Fibroblast of skin of abdomen (primary cell): ENCODE measurements at places on chromosomes 2 and 18.
A peak's percentile ranks its signal among the peaks of the same experiment; 100 is the strongest.

- no peak for DNase-seq
Observed at GRCh38 chr2:168171059-168171762, 76.2 kb downstream of the STK39 start.

- DNase-seq: no peak
Observed at GRCh38 chr2:218263817-218264641, 3.2 kb downstream of the GPBAR1 start.

DNA sequence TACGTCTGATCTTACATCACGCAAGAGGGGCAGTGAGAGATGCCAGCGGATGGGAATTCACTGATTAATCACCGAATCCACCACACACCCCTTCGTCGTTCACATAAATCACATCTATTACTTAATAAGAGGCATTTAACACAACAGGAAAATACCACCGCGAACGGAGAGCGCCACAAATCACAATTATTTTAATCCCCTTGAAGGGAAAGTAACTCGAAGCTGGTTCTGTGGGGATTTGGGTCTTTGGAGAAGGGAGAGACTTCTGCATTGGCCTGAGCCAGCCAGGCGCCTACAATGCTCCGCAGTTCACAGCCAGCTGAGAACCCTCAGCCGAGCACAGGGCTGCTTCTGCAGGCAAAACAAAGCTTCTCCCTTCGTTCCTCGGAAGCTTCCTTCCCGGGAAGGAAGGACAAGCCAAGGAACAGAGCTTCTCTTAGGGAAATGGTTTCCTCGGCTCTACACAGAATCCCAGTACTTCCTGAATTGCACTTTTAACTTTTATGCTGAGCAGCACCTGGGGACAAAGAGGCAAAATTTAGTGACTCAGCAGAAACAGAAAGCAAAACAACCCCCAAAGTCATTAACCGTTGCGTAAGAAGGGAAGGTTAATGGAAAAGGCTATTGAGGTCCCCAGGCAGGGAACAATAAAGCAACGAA lies at the start of gene LRP1B:
TSS of gene LRP1B (minus strand) at position 7 of the 660 bp plus-strand sequence. CDS start 287 bp downstream, outside the sequence.
- peak; percentile 50 for DNase-seq

DNA sequence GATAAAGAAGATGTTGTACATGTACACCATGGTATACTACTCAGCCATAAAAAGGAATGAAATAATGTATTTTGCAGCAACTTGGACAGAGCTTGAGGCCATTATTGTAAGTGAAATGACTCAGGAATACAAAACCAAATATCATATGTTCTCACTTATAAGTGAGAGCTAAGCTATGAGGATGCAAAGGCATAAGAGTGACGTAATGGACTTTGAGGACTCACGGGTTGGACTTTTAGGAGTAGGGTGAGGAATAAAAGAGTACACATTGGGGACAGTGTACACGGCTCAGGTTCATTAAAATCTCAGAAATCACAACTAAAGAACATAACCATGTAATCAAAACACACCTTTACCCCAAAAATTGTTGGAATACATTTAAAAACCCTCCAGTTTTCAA lies 206.4 kb downstream of the RIT2 start:
- no peak for DNase-seq

DNA sequence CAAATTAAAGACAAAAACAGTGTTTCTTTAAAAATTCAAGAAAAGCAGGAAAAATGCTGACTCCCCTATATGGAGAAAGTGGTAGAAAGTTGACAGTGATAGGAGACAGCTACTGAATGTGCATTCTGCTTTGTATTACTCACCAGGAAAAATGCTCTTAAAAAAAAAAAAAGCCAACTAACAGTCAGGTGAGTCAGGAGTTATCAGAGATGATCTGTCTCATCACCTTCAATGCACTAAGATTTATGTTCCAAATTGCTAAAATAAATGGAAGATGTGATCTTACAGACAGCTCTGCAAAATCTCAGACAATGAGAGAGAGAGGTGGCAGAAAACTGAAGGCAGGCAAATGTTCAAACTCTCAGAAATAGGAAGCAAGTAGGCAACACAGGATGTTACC lies 47.6 kb upstream of the ZNF521 start:
- peak; percentile 85 for DNase-seq

DNA sequence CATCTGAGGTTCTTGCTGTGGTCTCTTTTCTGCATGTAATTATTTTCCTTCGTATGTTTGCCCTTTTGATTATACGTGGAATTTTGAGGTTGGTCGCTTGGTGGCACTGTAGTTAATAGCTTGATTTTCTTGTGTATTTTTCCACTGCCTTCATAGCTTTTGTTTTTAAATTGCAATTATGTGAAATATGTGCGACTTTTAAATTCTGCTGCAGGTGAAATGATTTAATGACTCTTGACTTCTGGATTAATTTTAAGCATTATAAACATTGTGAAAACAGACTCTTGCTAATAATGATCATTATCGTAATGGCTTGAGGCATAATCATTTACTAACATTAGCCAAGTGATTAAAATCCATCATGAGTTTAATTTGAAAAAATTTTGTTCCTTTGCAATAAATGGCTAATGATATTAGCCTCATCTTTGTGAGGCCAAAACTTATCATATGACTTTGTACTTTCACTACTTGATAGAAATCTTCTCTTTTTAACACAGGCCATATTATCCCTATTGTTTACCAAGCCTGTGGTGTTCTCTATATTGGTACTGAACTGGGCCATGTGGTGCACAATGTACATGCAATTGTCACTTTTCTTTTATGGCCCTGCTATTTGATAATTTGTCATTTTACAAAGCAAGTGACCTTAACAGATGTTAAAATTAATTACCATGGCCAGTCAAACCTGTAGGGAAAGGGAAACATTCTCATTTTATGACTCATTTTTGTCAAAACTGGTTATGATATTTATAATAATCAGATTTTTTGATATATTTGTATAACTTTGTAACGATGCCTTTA lies 62.8 kb upstream of the NEUROD1 start:
- DNase-seq: peak; percentile 53

GRCh38 chr2:182316950-182317349 lies 109.9 kb downstream of the PDE1A start:
- DNase-seq: no peak

DNA sequence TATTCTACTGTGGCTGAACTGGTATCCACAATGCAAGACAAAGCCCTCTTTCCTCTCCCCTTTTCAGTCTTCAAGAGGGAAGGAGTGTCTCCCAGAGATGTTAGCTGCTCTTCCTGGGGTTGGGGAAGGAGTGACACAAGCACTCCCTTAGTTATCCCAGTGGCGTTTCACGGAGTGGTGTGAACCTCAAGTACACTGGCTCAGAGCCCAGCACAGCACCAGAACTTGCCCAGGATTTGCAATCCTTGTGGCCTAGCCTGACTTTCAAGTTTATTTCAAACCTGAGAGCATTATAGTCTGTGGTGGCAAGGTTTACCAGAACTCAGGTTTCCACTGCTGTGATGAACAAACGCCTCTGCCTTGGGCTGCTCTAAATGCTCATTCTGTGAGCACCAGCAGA lies 162.5 kb downstream of the CCDC102B start:
- no peak for DNase-seq

DNA sequence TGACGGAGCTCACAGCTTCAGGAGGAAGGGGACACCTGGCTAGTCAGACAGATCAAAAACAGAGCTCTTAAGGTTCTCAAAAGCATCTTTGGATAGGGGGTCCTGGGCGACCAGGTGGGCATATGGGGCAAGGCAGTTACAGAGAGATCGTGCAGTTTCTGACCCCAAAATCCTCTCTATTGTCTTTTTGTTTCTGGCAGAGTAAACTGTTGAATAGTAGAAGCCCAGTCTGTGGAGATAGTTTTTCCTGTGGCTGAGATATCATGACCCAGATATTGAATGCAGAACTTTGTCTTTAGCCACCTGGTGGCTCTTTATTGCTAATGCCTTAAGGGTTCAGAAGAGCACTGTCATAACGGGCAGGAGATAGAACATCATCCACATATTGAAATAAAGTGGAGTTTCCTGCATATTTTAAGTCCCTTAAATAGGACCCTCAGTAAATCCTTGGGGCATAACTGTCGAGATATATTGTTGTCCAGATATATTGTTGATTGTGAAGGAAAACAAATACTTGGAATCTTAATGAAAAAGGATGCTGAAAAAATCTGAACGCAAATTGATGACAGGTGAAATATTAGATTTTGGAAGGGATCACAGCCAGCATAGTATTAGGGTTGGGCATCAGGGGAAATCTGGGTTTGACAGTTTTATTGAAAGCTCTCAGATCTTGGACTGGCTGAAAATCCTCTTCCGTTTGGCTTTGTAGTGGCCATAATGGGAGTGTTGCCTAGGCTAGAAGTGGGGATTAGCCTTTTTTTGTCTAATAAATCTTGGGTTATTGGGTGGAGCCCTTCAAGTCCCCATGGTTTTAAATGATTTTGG lies 14.1 kb upstream of the ZDBF2 start:
- DNase-seq: peak; percentile 28

DNA sequence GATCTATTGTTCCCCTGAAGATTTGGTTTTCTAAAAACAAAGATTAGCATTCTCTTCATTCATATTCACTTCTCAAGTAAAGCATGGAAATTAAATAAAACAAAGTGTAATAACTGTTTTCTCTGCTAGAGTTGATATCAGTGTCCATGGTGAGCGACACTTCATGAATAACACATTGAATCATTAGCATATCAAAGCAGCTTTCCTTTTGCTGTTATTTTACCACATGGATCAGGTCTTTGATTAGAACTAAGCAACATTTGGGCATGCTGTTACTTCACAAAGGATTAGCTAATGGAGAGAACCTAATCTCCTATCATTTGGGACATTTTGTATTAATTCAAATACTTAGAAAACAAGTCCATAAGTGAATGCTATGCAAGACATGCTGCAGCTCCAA lies 368.8 kb upstream of the CDH19 start:
- no peak for DNase-seq

DNA sequence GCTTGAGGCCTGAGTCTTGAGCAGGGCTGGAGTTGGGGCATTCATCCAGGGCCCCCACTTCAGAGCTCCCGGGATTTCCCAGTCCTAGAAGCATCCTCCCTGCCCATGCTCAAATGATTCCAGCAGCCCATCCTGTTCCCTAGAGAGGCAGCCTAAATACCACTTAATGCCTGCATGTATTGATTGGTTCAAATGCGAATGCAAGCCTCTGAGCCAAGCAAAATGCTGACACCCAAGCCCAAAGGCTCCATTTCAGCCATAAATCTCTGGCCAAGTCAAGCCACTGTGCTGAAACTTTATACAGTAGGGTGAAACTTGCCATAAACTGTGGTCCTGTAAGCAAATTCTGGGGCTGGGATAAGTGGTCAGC lies 279.8 kb downstream of the CLIP4 start:
- no peak for DNase-seq

DNA sequence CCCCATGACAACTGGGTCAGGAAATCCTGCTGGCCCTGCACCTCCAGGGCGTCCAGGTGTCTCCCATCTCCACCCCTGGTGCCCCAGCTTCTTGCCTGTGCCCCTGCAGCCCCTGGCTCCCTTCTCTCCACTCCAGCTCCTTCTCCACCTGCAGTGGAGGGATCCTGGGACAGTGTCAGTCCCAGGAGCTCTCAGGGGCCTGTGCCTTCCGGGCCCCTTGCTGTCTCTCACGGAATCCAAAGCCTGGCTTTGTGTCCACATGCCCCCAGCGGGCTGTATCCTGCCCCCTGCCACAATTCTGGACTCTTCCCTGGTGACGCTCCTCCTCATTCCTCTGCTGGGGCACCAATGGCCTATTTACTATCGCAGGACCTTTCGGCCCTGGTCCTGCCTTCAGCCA lies 58.2 kb downstream of the MYT1L start:
- no peak for DNase-seq

DNA sequence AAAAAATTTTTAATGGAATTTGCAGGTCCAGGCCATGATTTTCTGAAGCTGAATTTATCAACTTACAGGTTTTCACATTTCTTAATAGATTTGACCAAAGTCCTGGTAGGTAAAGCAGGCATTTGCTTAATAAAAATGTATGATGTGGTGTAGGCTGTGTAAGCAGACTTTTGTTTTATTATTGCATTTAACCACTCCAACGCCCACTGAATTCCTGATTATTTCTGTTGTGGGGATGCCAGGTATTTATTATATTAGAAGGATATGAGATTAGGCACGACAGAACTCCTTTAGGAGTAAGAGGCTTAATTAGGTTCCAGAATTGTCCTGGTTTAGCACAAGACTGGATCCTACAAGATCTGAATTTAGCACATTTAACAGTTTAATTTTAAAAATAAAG lies 111.1 kb downstream of the ADCYAP1 start:
- no peak for DNase-seq

DNA sequence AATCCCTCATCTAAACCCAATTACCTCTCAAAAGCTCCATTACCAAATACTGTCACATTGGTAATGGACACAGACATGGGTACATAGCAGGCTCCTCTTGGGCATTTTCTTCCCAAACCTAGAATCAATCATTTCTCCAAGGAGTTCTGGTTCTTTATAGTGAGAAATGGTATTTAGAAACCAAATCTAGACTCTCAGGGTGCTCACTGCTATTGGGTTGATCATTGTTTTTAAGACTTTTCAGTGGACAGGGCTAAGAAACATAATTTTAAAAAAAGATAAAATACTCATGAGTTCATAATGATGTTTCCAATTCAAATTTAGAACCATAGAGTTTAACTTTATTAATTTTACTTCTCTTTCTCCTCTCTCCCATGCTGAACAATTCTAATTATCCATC lies 9.4 kb upstream of the GLI2 start:
- no peak for DNase-seq

DNA sequence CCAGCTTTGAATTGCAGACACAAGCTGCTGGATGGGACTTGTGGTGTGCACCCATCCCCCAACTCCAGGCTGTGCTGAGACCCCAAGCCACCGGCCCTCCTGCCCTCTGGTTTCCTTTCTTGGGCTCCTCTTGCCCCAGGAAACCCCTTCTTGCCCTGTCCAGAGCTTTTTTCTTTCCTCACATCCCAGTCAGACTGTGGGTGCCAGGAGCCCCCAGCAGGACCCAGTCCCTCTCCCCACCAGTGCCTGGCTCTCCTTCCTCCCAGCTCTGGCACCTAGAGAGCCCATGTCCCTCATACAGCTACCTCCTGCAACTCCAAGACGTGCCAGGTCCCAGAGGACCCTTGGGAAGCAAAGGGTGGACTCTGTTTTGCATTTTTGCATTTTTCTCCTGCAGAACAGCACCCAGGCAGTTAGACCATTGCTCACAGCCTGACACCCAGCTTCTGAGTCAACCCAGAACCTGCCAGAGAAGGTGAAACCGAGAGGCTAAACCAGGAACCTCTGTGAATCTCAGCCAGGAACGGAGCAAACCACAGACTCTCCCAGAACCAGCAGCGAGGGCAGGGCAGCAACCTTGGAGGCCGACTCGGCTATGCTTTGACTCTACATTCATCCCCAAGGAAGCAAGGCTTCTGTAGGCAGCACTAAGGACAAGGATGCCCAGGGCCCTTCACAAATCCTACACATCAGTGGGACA lies 221.1 kb downstream of the ANAPC1 start:
- DNase-seq: peak; percentile 20

DNA sequence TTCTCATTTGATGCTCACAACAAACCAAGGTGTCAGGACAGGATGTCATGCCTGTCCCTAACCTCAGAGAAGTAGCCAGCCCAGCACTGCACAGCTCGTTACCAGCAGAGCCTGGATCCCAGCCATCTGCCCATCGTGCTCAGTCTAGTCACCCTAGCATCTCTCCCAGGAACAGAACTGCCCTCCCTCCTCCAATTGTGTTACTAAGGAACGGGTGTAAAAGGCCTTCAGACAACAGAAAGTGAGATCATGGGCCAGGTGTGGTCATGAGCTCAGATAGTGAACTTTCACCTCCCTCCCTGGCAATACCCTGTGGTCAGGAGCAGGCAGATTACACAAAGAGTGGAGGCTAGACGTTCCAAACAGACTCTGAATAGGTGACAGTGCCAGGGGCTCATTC lies 111.8 kb upstream of the PPP1CB start:
- DNase-seq: no peak

- no peak for DNase-seq
Observed at GRCh38 chr2:128608921-128609880, 290.5 kb upstream of the HS6ST1 start.
